ENCODE measurements at places on chromosomes 2 and 18.

GRCh38 chr2:64808754-64809153 lies 155.0 kb upstream of the SERTAD2 start:
- no peak for DNase-seq

GRCh38 chr2:53114582-53114981 lies 653.0 kb upstream of the CHAC2 start:
- DNase-seq, result no peak

DNA sequence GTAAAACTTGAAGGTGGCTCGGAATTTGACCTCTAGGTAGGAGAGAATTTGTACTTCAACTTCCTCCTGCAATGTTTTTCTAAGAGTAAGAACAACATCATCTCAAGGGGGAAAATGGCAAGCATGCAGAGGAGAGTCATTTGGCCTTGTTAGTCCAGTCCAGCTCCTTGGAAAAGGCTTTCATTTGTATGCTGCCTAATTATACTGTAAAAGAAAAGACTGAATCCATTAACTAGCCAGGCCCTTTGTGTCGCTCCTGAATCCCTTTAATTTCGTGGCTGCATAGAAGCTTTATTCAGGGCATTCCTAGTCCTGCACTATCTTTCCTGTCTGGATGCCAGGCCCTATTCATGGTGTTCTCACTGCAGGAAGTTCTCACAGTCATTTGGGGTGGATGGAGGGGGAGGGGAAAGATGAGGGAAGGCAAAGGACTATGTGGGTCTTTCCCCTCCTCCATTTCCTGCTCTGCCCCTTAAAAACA lies 36.0 kb downstream of the PHLPP1 start:
- no peak for DNase-seq

DNA sequence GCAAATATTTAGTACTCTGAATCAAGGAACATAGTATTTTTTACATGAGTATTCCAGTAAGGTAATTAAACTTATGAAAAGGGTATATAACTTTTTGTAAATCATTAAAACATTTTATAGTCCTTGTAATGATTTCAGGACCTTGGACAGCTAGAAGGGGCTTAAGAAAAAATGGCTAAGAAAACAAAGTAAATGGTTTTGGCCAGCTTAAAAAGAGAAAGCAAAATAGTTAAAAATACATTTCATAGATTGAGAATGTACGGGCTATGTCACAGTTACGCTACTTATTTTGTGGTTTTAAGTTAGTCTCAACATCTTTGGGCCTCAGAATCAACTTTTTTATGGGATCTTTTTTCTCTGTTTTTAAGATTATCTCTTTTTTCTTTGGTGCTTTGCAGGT lies 26.7 kb downstream of the POLI start:
- no peak for DNase-seq

- DNase-seq, result no peak
These were observed 234.3 kb downstream of the LRATD1 start for GRCh38 chr2:14866736-14867352.

DNA sequence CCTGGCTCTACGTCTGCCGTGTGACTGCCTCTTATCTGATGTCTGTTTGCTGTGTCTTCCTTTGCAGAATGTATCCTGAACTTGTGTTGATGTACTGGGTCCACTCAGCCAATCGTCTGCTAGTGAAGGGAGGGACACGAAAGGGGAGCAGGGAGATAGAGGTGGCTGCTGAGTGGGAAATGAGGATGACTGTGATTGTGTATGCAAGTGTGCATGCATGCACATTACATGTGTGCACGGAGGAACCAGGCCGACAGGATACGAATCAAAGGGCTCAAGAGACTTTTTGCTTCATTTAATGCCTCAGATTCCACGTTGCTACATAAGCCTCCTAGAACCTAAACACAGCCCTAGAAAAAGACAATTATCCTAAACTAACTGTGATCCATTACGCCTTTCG lies 111.2 kb downstream of the TFCP2L1 start:
- DNase-seq, result no peak

DNA sequence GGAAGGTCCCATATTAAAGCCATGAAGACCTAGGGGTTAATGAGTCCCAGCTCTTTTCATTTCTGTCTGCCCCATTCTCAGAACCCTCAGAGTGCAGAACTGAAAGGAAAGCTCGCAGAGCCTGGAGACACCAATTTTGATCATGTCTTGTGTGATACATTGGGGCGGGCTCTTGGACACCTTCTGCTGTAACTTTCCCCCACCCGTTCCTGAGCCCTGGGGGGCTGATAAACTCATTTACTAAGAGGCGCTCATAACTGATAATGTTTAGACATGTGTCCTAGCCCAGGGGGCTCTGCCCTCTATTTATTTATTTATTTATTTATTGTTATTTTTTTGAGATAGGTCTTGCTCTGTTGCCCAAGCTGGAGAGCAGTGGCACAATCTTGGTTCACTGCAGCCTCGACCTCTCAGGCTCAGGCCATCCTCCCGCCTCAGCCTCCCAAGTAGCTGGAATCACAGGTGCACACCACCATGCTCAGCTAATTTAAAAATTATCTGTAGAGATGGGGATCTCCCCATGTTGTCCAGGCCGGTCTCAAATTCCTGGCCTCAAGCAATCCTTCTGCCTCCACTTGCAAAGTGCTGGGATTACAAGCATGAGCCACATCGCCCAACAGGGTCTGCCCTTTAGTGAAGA lies 72.4 kb upstream of the HAAO start:
- no peak for DNase-seq

DNA sequence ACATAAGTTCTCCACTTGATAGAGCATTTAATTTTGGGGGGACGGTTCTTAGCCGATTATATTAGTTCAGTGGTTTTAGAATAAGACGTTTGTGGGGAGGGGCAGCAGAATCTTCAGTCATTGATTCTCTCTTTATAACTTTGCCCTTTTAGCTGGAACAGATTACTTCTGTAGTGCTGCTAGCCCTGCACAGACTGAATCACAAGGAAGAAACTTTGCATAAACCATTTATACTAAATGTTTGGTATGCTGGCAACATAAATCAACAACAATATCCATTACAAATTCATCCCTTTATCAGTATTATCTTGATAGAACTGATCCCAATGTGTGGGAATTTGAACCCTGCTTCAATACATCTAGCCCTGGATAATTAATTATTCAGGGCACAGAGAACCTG lies 112.2 kb downstream of the GPD2 start:
- DNase-seq, result no peak

DNA sequence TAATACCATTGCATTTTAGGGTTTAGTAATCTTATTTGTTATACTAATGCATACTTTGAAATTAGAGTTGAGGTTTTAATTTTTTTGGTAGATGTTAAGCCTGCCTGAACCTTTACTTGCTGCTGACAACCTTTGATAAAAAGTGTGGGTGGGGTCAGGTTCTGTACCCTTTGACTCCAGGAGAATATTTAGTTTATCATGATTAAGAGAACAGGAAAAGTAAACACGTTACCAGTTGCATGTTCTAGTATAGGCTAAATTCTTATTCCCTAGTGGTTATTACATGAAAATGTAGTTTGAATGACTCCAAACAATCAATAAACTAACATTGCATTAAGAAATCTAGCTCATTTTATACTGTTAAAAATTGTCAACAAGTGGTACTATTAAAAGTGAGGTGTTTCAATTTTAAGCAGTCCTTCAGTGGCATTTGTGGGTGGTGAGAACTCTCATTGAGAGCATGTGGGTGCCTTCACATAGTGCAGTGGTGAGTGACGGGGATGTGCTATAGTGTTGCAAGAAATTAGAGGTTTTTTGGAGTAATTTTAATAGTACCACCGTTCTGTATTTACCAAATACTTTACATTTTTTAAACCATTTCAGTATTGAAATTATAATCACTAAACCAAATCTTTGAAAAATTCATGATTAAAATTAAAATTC lies 29.9 kb downstream of the PHLPP1 start:
- no peak for DNase-seq

DNA sequence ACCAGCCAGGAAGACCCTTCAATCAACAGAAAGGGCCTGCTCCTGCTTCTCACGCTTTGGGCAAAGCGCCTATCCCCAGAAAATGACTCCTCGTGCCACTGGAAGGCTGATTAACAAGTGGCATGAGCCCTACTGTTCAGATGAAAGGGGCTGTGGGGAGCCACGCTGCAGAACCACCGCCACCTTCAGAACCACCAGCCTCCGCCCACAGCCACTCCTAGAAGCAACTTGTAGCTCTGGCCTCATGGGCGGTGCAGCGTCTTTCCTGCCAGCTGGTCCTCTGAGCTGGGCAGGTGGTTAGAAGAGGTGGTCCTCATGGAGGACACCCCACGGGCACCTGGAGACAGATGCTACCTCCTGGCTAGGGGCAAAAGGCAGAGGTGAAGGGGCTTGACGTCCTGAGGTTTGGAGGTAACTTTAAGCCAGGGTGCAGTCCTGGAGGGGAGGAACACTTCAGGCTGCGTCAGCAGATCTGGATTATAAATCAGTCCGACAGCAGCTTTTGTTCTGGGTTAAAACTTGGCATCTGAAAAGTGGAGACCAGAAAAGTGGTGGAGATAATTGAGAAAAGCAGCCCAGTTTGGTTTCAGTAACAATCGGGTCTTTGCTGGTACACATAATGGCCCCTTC lies 861 bp upstream of the SEMA4C start:
- no peak for DNase-seq

DNA sequence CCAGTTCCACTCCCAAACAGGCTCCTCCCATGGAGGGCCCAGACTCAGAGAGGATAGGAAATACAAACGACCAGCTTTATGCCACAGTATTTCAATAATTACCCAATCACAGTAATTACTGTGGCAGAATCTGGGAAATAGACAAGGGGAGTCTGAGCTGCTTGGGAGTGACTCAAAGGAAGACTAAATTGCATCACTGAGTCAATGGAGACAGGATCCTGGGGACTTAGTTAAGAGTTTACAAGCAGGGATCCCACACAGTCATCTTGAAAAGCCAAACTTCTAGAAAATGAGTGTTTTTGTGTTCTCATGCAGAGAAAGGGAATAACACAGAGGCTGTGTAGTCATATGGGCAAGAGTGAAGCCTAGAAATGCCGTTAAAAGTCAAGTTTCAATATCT lies 1142.1 kb downstream of the CNTNAP5 start:
- DNase-seq, result no peak

DNA sequence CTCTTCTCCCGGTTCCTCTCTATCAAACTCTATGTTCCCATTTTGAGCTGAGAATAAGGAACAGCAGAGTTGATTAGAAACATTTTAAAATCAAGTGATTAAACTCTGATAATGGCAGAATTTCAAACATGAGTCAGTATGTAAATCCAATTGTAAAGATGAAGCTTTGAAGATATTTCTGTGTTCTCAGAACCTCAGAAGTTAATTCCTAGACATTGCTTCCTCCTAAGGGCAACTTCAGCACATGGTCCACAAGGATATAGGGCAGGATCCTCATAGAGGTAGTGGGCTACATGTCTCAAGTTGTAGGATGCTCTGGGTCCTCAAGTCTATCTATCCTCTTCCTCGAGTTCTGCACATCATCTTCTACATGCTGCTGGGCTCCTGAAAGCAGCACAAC lies 46.3 kb downstream of the QPCT start:
- DNase-seq, result no peak

DNA sequence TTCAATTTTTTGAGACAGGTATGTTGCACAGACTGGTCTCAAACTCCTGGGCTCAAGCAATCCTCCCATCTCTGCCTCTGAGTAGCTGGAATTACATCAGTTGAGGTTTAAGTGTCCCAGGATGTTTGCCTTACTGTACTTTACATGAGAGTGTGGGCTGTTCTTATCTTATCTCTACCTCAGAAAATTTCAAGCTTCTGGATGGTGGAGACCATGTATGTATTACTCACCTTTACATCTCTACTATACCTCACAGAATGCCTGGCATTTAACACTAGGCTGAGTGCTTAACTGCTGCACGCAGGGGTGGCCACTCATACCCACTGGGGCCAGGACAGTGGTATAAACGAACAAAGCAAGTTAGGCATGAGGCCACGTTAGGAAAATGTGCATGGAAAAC lies 272.0 kb upstream of the RAB12 start:
- DNase-seq, result no peak

DNA sequence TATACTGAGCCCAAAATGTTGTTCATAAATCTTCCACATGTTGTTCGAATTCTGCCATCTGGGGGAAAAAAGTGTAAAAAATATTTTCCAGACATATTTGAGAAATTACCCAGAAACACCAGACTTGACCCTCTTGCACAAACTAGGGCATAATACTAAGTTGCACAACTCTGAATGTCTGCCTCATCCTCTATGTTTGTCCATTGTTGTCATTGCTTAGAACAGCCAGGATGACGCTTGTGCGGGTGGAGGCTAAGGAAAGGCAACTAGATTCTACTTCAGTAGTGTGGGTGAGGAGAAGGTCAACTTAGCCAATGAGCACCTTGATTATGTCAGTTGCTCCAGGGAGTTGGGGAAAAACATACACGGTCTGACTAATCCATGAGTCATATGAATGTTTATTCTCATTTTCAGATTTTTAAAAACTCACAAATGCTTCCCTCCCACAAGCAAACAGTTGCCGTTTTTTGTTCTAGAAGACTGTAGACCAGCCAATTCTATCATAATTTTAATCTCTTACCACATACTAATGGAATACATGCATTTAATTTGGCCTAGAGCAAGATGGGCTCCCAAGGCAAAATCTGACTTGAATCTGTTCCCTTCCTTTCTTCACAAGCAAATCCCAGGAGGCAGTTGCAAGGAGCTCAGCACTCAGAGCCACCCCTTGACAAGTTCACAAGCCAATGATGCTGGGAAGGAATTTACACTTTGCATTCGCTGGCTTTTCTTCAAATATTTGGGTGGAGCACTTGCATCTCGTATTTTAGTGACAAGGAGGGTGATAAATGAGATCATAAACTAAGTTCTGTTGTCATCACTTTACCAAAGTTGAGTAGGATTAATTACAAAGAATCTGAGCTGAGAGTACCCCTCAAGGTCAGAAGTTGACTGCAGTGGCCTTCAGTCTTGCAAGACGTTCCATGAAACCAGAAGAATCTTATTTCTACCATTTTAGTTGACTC lies 163.2 kb upstream of the TWIST2 start:
- DNase-seq, result no peak

DNA sequence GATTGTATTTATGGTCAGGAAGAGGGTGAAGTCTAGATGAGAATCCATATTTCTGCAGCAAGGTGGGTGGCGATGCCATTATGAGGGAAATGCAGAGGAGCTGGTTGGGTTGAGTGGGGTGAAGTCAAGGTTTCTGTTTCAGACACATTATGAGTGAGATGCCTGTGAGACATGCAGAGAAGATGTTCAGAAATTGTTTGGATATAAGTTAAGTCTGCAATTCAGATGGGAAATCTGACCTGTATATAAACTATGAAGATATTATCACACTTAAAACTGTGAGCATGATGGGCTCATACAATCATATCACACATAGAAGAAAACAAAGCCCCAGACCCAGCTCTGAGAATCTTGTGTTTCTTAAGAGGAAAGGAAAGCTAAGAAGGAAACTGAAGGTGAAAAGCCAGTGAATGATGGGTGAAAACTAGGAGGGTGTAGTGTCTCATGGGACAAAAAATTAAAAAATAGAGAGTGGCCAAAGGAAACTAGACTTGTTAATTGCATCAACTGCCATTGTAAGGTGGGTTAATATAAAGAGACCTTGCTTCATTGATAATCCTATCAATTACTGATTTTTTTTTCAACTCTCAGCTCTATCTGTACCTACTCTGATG lies 14.2 kb downstream of the GALNT5 start:
- DNase-seq, result no peak

- DNase-seq, result no peak
These were observed 304.7 kb upstream of the TMEFF2 start for GRCh38 chr2:192499476-192499875.

GRCh38 chr2:15725782-15726112 lies 134.1 kb downstream of the DDX1 start:
- DNase-seq, result no peak
